ENCODE measurements at places on chromosomes 6 and 20.

- no peak for DNase-seq
- no peaks in the 10 kb centered on the region for H3K27me3 ChIP-seq
- H3K4me3 ChIP-seq: no peak overlapping the region
- H3K27ac ChIP-seq: no peak overlapping the region
These were observed 718.9 kb downstream of the EPHA7 start for GRCh38 chr6:92700411-92700810.

GRCh38 chr6:22247916-22248482 is 48.8 kb downstream of the PRL start:
- H3K27me3 ChIP-seq: no peaks in the 10 kb centered on the region
- no peaks in the 10 kb centered on the region for H3K36me3 ChIP-seq
- H3K4me3 ChIP-seq: no peak overlapping the region
- no peak overlapping the region for H3K27ac ChIP-seq
- no peak for DNase-seq

- H3K4me3 ChIP-seq: no peak overlapping the region
- no peak overlapping the region for H3K27ac ChIP-seq
- peaks cover 21% of the 10 kb centered on the region for H3K27me3 ChIP-seq
- H3K4me1 ChIP-seq: no peaks in the 10 kb centered on the region
- H3K36me3 ChIP-seq: no peaks in the 10 kb centered on the region
These were observed 7.3 kb downstream of the ZC3H12D start for GRCh38 chr6:149477544-149477943.

DNA sequence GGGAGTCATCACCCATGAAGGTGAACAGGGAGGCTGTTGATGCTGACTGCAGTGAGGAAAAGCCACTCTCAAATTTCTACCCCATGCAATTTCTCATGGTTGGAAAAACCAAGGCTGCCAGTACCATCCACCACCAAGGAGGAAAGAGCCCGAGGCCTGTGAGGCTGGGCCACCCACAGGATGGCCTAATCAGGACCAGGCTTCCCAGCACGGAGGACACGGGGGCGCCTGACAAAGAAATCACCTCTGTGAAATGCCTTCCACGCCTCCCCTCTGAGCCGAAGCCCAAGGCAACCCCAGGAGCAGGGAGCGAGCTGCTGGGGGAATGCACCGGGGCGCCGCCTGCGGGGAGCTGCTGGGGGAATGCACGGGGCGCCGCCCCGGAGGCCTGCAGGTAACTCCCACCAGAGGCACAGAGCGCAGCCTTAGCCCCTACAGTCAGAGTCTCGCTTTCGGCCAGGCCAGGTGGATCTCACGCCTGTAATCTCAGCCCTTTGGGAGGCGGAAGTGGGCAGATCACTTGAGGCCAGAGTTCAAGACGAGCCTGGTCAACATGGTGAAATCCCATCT is 26.9 kb downstream of the FOXF2 start:
- no peaks in the 10 kb centered on the region for H3K36me3 ChIP-seq
- H3K4me3 ChIP-seq: no peak overlapping the region
- no peak overlapping the region for H3K27ac ChIP-seq
- DNase-seq: no peak
- H3K4me1 ChIP-seq: no peaks in the 10 kb centered on the region
- peaks cover 54% of the 10 kb centered on the region for H3K27me3 ChIP-seq

- H3K27me3 ChIP-seq: no peaks in the 10 kb centered on the region
- no peaks in the 10 kb centered on the region for H3K4me1 ChIP-seq
- no peak overlapping the region for H3K4me3 ChIP-seq
- H3K36me3 ChIP-seq: no peaks in the 10 kb centered on the region
- no peak for DNase-seq
These were observed 76.8 kb upstream of the OGFRL1 start for GRCh38 chr6:71211799-71212198.

GRCh38 chr20:22428051-22428450 is 156.3 kb downstream of the FOXA2 start:
- no peaks in the 10 kb centered on the region for H3K36me3 ChIP-seq
- no peaks in the 10 kb centered on the region for H3K27me3 ChIP-seq
- no peak overlapping the region for H3K27ac ChIP-seq
- DNase-seq: no peak
- no peak overlapping the region for H3K4me3 ChIP-seq

DNA sequence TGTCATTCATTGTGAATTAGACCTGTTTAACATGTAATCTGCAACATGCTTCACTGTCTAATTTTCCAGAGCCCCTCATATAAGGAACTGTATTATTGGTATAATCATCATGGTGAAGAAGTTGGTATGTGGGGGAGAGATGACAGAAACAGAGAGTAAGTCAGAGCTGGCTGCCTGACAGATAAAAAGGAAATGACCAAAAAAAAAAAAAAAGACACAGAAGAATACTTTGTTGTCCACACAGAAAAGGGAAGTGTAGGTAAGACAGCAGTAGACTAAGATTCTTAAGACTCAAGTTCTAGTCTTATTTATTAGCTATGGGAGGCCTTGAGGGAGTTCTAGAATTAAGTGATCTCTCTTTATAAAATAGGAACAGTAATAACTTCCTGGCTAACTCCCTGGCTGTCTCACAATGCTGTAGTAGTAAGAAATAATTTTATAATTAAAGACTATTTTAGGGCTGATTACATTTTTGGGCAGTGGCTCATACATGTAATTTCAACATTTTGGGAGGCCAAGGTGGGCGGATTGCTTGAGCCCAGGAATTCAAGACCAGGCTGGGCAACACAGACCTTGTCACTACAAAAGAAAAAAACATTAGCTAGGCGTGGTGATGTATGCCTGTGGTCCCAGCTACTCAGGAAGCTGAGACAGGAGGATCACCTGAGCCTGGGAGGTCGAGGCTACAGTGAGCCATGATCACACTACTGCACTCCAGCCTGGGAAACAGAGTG is 102.5 kb downstream of the PRL start:
- H3K4me3 ChIP-seq: no peak overlapping the region
- H3K36me3 ChIP-seq: no peaks in the 10 kb centered on the region
- H3K27me3 ChIP-seq: no peaks in the 10 kb centered on the region
- no peaks in the 10 kb centered on the region for H3K4me1 ChIP-seq
- DNase-seq: no peak

DNA sequence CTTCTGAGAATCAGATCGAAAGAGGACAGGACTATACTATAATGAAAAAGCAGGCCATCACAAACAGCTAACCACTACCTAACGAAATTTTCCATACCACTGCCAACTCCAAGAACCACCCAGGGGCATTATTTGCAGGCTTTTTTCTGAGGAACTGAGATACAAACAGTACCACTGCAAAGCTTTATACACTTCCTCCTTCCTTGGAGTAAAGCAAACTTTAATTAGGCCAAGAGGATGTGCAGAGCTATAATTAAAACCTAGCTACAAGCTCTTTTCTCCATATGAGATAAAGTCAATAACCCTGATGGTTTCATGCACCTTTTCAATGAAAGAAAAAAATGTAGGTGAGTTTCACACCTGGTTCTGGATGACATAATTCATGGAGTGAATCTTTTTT is 68.5 kb downstream of the ELOVL5 start:
- H3K36me3 ChIP-seq: no peaks in the 10 kb centered on the region
- no peaks in the 10 kb centered on the region for H3K4me1 ChIP-seq
- H3K27me3 ChIP-seq: no peaks in the 10 kb centered on the region
- DNase-seq: no peak

DNA sequence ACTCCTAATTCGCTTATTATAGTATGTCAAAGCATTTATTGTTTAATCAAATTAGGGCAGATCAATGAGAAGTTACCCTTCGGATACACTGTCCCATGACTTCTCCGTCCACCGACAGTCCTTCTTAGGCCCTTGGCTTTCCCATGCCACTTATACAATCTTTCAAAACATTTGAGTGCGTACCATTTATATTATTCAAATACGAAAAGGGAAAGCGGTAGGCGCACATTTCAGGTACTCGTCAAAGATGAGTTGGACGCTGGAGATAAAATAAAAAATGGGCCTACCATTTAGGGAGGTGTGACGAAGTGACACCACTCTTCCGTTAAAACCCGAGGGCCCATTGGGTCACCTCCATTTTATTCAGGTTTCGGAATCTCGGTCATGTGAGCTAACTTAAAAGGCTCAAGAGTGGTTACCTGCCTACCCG is 542 bp upstream of the AFG1L start:
- DNase-seq: no peak
- no peaks in the 10 kb centered on the region for H3K4me1 ChIP-seq
- H3K27ac ChIP-seq: peak overlapping the region; percentile 96
- H3K36me3 ChIP-seq: peaks cover 18% of the 10 kb centered on the region

Data from Calu3 (cell line).